ENCODE measurements at places on chromosomes 7 and 10. TPM values are rescaled to one million over a fixed set of nuclear protein-coding genes. Genes with fewer than 3 reads are reported as not detected.

AKR1E2 gene
- polyA plus RNA-seq = 1.2 TPM

SPACDR gene
- polyA plus RNA-seq = 1.2 TPM

ADRB1 gene
- 0.54 TPM for polyA plus RNA-seq

EPHA1 gene
- 1.2 TPM for polyA plus RNA-seq

VWC2 gene
- polyA plus RNA-seq = not detected

ALDH18A1 gene
- polyA plus RNA-seq = 18.6 TPM

- no peak overlapping the region for H3K4me3 ChIP-seq
- no peaks in the 10 kb centered on the region for H3K4me1 ChIP-seq
- peak; percentile 71 for DNase-seq
- no peaks in the 10 kb centered on the region for H3K27me3 ChIP-seq
- no peaks in the 10 kb centered on the region for H3K36me3 ChIP-seq
- no peak overlapping the region for H3K27ac ChIP-seq
Measured at GRCh38 chr7:82740246-82740848, 296.8 kb upstream of the CACNA2D1 start.

DNA sequence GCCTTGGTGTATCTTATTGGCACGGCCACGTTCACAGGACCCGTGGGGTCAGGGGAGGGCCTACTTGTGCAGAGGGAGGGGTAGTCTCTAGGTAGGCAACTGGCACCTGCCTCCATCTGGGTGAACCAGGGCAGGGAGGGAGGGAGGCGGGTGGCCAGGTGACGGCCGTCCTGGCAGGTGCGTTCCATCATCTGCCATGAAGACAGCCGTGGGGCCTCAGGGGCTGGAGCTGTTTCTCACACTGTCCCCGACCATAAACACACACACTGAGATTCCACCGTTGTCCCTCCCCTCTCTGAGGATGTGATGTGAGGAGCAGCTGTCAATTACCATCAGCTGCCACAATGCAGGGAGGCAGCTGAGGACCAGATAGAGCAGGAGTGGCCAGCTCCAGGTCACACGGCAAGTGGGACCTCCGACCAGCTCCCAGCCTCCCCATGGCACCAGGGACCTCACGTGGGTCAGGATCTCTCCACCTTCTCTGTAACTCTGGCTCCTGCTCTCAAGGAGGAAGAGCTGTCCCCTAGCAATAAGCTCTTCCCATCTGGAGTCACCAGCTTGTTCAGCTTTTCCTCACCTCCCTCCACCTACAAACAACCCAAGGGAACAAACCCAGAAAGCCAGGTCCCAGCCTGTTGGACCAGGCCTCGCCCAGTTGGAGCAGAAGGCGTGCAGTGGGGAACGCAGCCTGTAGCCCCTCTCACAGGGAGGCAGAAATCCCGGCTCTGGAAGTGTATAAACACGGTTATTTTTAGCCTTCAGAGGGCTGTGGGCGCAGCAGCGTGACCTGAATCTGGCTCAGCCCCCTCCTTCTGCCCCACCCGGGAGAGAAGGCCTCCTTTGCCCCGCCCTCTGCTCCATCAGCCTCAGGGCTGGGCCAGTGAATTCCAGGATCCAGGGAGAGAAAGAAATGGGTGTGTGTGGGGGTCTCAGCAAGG lies 33.1 kb downstream of the ZMIZ1 start:
- peaks cover 91% of the 10 kb centered on the region for H3K4me1 ChIP-seq
- no peaks in the 10 kb centered on the region for H3K36me3 ChIP-seq
- no peaks in the 10 kb centered on the region for H3K27me3 ChIP-seq
- peak overlapping the region; percentile 1 for H3K27ac ChIP-seq
- DNase-seq = peak; percentile 77

DNA sequence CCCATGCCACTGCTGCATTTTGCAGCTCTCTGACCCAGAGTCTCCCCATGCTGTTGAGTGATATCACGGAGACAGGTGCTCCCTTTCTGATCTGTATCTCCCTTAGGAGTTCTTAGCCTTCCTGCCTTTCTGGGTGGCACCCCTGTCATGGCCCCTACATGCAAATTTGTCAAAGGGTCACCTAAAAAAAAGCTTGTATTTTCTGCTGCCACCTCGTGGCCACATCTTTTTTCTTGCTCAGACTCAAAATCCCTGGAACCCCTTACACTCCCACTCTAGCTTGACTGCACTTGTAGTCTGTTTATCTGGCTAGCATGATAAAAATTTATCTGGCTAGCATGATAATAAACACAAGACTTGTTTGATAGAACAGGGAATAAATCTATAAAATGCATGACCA lies 809.1 kb downstream of the SORCS1 start:
- H3K36me3 ChIP-seq = no peaks in the 10 kb centered on the region
- H3K4me1 ChIP-seq = no peaks in the 10 kb centered on the region
- no peak for DNase-seq
- H3K27ac ChIP-seq = no peak overlapping the region

GRCh38 chr7:7816816-7817536 lies 98.6 kb upstream of the RPA3 start:
- H3K4me3 ChIP-seq = no peak overlapping the region
- H3K27ac ChIP-seq = no peak overlapping the region
- no peaks in the 10 kb centered on the region for H3K36me3 ChIP-seq
- DNase-seq = no peak

DNA sequence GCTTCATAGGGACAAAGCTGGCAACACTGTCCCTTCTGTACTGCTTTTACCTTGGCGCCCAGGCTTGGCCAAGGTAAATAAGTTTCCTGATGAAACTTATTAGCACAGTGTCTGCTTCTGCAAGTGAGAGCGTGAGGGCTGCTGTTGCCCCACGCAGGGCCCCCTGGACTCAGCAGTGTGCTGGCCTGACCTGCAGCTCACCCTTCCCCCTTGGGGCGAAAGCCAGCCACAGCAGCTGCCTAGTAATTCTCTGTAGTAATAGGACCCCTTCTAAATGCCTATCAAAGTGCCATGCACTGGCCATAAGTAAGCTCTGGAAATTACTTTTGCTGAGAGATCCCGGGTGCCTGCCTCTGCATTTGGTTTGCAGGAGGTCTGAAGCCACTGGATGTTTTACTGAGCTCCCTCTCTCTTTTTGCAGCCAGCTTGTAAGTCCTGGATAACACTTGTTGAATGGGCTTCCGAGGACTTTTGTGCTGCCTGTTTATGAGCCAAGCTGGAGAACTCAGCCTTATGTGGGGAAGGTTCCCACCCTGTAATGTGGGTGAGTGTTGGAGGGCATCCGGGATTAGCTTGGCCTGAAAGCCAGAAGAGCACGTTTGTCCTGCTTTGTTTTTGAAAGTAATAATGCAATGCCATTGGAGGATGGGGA lies 293.9 kb downstream of the C7orf25 start:
- no peak overlapping the region for H3K27ac ChIP-seq
- no peaks in the 10 kb centered on the region for H3K27me3 ChIP-seq
- no peak overlapping the region for H3K4me3 ChIP-seq

- no peak for DNase-seq
- no peak overlapping the region for H3K4me3 ChIP-seq
- no peaks in the 10 kb centered on the region for H3K27me3 ChIP-seq
- H3K36me3 ChIP-seq = no peaks in the 10 kb centered on the region
- H3K4me1 ChIP-seq = no peaks in the 10 kb centered on the region
Measured at GRCh38 chr10:42999385-43000020, 77.4 kb upstream of the RET start.

DNA sequence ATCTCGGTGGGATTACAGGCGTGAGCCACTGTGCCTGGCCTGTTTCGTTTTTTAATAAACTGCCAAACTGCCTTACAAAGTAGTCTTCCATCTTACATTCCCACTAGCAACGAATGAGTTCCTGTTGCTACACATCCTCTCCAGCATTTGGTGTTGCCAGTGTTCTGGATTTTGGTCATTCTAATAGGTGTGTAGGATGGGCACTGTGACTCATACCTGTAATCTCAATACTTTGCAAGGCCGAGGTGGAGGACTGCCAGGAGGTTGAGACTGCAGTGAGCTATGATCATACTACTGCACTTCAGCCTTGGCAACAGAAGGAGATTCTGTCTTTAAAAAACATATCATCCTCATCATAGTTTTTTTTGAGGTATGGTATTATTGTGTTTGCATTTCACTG lies 21.4 kb upstream of the RSBN1L start:
- no peaks in the 10 kb centered on the region for H3K27me3 ChIP-seq
- peak; percentile 80 for DNase-seq
- no peak overlapping the region for H3K27ac ChIP-seq
- H3K4me3 ChIP-seq = no peak overlapping the region
- no peaks in the 10 kb centered on the region for H3K4me1 ChIP-seq

- no peak overlapping the region for H3K27ac ChIP-seq
- no peaks in the 10 kb centered on the region for H3K27me3 ChIP-seq
- DNase-seq = no peak
- no peak overlapping the region for H3K4me3 ChIP-seq
Measured at GRCh38 chr7:11424006-11424405, 408.0 kb downstream of the THSD7A start.

DNA sequence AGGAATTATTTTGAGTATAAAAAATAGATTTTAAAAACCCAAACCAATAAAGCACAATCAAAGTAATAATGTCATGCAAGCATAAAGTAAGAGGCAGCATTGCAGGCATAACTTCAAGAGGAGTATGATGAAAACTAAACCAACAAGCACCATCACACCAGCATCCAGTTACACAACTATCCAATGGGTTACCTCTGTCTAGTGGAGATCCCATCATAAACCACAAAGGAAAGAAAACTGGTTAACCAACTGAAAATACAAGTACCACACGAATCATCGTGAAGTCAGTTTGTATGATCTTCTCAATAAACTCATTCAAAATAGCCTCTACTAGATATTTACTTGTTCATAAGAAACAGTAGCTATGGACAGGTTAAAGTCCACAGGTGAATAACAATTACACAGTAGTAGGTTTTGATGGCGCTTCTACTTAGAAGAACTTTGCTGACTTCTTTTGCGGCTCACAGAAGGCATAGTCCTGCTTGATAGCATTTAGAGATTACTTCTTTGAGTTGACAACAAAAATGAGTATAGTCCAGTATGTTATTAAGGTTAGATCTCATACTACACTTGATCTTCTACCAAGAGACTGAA lies 116.6 kb downstream of the MICU1 start:
- no peak overlapping the region for H3K4me3 ChIP-seq
- no peaks in the 10 kb centered on the region for H3K36me3 ChIP-seq
- no peak for DNase-seq
- H3K27ac ChIP-seq = no peak overlapping the region
- H3K27me3 ChIP-seq = no peaks in the 10 kb centered on the region

GRCh38 chr7:1432411-1433082 lies 26.7 kb downstream of the MICALL2 start:
- H3K27me3 ChIP-seq = no peaks in the 10 kb centered on the region
- no peaks in the 10 kb centered on the region for H3K4me1 ChIP-seq
- H3K4me3 ChIP-seq = no peak overlapping the region
- DNase-seq = peak; percentile 82

DNA sequence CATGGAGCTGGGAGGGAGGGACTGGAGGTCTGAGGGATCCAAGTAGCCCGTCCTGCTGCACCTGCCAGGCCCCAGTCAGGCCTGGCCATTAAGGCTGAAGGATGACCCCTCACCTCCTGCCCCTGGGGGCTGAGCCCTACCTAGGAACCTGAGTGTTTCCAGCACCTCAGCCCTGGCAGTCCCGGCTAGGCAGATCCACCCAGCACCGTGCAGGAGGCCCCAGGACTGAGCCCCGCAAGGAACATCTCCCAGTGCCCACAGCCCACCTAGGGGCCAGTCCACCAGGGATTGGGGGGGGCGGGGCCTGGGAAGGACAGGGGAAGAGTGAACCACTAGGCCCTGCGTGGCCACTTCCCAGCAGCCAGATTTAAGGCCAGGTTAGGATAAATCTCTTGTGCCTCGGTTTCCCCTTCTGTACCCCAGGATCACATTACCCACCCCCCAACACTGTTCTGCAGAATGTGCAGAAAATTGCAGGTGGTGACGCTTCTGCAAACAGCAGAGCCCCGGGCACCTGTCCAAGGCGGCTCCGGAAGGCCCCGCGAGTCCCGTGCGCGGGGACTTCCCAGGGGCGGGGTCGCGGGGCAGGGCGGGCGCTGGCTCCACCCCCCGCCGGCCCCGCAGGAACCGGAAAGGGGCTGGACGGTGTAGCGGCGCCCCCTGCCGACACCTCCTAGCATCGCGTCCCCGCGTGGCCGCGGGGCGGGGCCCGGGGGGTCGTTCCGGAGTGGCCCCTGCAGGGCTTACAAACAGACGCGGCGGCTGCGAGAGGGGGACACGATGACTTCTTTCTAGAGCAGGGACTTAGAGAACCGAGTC lies 55.9 kb downstream of the PWWP2B start:
- no peaks in the 10 kb centered on the region for H3K27me3 ChIP-seq
- peaks cover 22% of the 10 kb centered on the region for H3K4me1 ChIP-seq
- peak overlapping the region; percentile 39 for H3K4me3 ChIP-seq
- no peaks in the 10 kb centered on the region for H3K36me3 ChIP-seq
- DNase-seq = peak; percentile 91
- H3K27ac ChIP-seq = no peak overlapping the region

DNA sequence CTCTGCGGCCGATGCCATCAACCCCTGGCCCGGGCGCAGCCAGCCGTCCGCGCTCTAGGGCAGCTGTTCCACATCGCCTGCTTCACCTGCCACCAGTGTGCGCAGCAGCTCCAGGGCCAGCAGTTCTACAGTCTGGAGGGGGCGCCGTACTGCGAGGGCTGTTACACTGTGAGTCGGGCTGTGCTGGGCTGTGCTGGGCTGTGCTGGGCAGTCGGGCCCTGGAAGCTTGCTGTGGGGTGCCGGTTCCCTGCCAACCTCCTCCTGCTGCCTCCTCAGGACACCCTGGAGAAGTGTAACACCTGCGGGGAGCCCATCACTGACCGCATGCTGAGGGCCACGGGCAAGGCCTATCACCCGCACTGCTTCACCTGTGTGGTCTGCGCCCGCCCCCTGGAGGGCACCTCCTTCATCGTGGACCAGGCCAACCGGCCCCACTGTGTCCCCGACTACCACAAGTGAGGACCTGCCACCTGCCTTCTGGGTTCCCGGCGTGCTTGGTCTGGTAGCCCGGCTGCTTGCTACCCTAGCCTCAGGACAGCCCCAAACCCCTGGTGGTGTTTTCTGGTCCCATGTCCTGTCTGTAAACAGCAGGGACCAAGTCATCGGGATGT lies 7.5 kb downstream of the ZYX start:
- no peak overlapping the region for H3K27ac ChIP-seq
- no peaks in the 10 kb centered on the region for H3K4me1 ChIP-seq
- no peaks in the 10 kb centered on the region for H3K27me3 ChIP-seq
- H3K36me3 ChIP-seq = no peaks in the 10 kb centered on the region

GRCh38 chr10:79090134-79090803 lies 21.5 kb downstream of the ZMIZ1 start:
- DNase-seq = peak; percentile 47
- H3K27me3 ChIP-seq = no peaks in the 10 kb centered on the region
- no peak overlapping the region for H3K27ac ChIP-seq
- H3K36me3 ChIP-seq = no peaks in the 10 kb centered on the region
- H3K4me3 ChIP-seq = no peak overlapping the region
- H3K4me1 ChIP-seq = peaks cover 76% of the 10 kb centered on the region
